Activated gamma-delta T cell treated with anti-CD3 and anti-CD28 coated beads, Interleukin-2, amount 50 U/mL, for 16 hours (primary cell): ENCODE measurements at places on chromosomes 16 and 17.

DNA sequence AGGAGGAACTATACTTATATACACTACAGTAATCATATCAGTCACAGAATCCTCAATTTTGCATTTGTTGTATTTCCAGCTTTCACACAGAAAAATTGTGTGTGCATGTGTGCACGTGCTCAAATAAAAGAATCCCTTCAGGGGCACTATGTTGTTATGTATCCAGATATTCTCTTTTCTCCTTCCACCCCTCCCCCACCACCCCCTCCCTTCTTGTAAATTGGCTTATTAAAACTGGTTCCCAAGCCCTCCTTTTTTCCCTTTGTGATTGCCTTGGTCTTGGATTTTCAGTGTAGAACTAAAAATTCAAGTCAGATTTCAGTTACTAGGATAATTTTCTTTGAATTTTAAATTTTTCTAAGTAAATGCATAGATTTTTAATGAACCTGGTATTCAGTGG lies 86.3 kb downstream of the WNT3 start:
- DNase-seq, result no peak

- DNase-seq, result no peak
Observed at GRCh38 chr16:59690216-59690615, 956.1 kb upstream of the GOT2 start.

- DNase-seq, result no peak
Observed at GRCh38 chr16:19935694-19936093, 51.0 kb upstream of the GPRC5B start.

- no peak for DNase-seq
Observed at GRCh38 chr17:3956327-3956957, 7.8 kb downstream of the ATP2A3 start.

DNA sequence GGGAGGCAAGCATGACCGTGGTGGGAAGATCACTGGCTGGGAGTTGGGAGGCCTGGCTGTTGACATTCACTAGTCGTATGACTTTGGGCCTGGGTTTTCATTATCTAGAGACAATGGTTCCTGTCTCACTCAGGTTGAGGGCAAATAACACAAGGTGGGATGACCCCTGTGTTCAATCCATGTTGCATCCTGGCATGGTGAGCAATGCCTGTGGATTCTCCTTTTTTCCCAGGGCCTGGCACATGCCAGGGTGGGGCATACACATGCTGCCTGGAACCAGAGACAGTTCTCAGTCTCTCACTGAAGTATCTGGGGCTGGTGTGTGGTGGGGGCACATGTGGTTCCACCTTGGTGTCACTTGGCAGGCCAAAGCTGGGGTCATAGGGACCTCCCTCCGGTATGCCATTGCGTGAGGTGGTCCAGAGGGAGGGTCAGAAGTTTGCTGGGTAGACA lies 5.4 kb downstream of the THRA start:
- DNase-seq, result no peak

DNA sequence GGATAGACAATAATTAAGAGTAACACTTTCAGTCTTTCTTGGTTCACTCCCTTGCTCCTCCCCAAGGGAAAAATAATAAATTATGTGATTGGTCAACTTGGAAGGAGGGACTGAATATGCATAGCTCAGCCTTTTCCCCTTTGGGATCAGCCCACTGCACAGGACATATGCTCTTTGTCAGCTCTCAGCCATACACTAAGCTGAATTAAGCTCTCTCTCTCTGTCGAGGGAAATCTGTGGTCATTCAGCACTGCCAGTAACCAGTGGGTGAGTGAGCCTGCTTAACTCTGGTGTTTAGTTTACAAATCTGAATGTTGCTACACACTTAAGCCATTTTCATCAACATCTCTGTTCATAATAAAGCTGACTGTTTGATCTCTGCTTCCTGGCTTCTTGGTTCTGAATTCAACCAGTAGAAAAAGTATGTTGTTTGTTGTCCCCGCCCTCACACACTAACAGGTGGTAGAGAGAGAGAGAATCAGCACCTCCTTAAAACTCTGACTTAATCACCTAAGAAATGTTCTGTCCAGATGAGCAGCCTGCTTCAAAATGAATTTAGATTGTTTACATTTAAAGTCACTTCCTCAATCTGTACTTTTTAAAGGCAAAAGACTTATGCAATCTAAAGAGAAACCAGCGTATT lies 102.3 kb upstream of the C17orf78 start:
- DNase-seq, result no peak

- no peak for DNase-seq
Observed at GRCh38 chr17:71633391-71633849, 487.4 kb upstream of the SOX9 start.

GRCh38 chr17:62696256-62696655 lies 68.8 kb downstream of the MRC2 start:
- DNase-seq, result no peak

GRCh38 chr16:85525420-85526184 lies 87.5 kb upstream of the GSE1 start:
- DNase-seq, result no peak

DNA sequence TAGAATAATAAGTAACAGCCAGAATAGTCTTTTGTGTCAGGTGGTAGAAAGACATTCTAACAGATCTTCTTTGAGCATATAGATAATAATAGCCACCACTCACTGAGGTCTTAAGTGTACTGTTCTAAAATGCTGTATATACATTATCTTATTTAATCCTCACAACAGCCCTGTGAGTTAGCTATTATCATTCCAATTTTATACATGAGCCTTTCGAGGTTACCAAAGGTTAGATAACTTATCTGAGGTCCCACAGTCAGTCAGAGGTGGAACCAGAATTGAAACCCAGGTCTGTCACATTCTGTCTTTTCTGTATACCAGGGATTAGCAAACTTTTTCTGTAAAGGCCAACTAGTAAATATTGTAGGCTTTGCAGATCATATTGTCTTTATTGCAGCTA lies 23.2 kb downstream of the REXO5 start:
- no peak for DNase-seq
